ENCODE measurements at places on chromosomes 4 and X.

GRCh38 chrX:133913009-133913408 is 72.4 kb downstream of the GPC3 start:
- no peak for DNase-seq

DNA sequence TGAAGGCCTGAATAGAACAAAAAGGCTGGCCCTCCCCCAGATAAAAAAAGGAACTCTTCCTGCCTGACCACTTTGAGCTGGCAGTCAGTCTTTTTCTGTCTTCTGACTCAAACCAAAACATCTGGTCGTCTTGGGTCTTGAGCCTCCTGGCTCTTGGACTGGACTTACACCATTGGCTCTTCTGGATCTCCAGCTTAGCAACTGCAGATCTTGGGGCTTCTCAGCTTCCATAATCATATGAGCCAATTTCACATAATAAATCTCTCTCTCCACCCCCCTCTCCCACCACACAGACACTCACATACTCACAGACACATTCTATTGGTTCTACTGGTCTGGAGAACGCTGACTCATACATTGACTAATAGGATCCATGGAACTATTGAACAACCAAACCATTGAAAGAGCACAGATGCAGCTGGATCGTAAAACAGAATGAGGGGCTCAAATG is 15.6 kb upstream of the CWH43 start:
- DNase-seq: peak; percentile 6

GRCh38 chr4:163256680-163257343 is 75.6 kb downstream of the NPY1R start:
- no peak for DNase-seq

DNA sequence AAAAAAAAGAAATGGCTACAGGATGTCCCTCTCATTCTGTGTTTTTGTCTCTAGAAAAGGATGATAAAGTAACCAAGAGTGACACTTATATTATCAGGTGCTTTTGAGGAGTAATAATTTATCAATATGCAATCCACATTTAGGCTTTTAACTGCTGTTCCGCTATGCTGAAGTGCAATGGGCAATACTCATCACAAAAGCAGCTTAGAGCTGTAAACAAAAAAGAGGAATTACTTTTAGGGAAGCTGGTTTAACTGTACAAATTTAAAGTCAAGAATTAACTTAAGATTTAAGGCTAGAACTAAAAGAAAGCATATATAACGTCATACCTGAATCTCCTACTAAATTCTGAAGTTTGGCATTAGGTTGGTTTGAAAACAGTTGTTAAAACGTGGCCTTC is 93.5 kb upstream of the DDX3X start:
- no peak for DNase-seq

All from activated CD8-positive, alpha-beta T cell treated with anti-CD3 and anti-CD28 coated beads for 36 hours (primary cell).